CD4-positive, alpha-beta memory T cell (primary cell): ENCODE measurements at places on chromosomes 2 and 18. TPM values are rescaled to one million over a fixed set of nuclear protein-coding genes. Genes with fewer than 3 reads are reported as not detected.

GRCh38 chr18:23066060-23066459 is 69.2 kb upstream of the CABLES1 start:
- DNase-seq: no peak

GRCh38 chr2:49843314-49843713 is 689.0 kb upstream of the FSHR start:
- no peak for DNase-seq

GRCh38 chr2:12705742-12706141 is 11.0 kb upstream of the TRIB2 start:
- no peak for DNase-seq

The SLC25A12 gene
- polyA plus RNA-seq: 7.4 TPM

The NABP1 gene
- polyA plus RNA-seq: 14.6 TPM

The MYO5B gene
- 0.02 TPM for polyA plus RNA-seq

The ARHGAP28 gene
- polyA plus RNA-seq: not detected
